Cortex of kidney (tissue), 1 donor: ENCODE measurements at places on chromosomes 3 and 15.

DNA sequence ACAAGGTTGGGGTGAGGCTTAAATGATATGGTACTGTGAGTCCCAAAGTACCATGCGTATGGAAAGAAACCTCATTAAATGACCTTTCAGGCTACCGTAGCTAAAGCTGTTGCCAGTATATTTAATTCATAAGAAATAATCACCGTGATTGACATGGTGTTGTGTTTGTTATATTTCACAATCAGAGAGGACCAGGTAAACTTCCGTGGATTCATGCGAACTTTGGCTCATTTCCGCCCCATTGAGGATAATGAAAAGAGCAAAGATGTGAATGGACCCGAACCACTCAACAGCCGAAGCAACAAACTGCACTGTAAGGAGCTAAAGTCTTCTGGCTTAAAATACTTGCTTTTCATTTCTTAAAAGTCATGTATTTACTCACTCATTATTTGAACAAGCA is 31.5 kb downstream of the CHP1 start:
- DNase-seq = no peak

- DNase-seq = no peak
These were observed 27.6 kb downstream of the FBXW12 start for GRCh38 chr3:48399387-48400172.

GRCh38 chr15:67413770-67414390 is 107.1 kb upstream of the C15orf61 start:
- DNase-seq = no peak

DNA sequence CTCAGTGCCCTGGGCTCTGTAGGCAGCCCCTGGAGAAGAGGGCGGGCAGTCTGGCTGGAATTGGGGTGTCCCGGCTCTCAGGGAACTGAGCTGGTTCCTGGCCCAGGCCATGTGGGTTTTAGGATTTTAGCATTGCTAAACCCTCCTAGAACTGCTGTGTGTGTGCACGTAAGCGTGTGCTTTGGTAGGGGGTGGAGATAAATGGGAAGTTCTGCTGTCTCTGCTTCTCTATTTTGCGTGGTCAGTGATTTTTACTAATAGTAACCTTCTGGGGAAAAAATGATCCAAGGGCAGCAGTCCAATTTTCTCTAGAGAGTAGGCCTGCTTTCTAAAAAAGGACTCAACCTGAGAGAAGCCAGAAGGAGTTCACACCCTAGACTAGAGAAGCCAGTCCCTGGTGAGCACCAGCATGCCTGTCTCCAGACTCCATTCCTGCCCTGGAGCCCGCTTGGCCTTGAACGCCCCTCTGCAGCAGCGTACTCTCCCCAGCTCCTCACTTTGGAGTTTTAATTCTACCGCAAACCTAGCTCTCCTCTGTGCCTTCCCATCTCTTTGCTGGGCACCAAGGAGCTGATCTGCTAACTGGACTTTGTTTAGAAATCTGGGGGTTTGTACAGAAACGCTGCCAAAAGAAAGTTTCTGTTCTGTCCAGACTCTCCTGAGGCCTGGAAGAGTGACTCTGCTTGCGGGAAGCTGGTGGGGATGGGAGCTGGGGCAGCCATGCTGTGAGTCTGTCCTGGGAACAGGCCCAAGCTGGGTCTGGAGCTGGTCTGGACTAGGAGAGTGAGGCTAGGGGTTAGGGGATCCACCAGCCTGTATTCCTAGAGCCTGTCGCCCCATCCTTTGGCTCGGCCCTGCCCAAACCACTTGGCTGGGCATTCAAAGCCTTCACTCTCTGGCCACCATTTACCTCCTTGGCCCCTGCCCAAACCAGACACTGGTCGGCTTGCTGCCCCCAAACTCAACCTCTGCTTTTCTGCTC is 19.7 kb downstream of the CORO2B start:
- DNase-seq = no peak

- no peak for DNase-seq
These were observed 23.0 kb downstream of the UBP1 start for GRCh38 chr3:33417066-33417673.
